ENCODE measurements at places on chromosomes 16 and 17.

- DNase-seq = no peak
Measured at GRCh38 chr17:70138291-70138865, 31.0 kb upstream of the KCNJ2 start.

- no peak for DNase-seq
Measured at GRCh38 chr16:10189861-10190390, 7.7 kb upstream of the GRIN2A start.

- no peak for DNase-seq
Measured at GRCh38 chr16:76222087-76222486, 55.1 kb upstream of the CNTNAP4 start.

- no peak for DNase-seq
Measured at GRCh38 chr16:76780556-76780955, 410.4 kb upstream of the MON1B start.

DNA sequence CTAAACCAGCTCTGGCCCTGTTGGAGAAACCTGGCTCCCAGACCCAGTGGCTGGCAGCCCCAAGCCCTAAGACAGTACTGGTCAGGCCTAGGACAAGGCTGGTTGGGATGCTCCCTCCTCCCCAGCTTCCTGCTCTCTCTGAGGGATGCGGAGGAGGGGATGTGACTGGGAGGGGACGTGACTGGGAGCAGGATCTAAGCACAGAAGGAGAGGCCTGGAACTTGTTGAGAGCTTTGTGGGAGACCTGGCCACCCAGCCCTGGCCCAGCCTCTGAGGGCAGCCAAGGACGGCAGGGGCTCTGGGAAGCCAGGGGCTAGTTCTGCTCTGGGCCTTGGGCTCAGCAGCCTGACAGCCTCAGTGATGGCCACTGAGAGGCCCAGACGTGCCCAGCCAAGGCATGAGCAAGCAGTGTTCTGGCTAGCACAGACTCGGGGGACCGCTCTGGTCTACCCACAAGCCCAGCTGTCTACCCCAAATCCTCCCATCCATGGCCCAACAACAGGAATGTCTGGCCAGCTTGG is 22.8 kb downstream of the ATP6V0D1 start:
- DNase-seq = no peak

DNA sequence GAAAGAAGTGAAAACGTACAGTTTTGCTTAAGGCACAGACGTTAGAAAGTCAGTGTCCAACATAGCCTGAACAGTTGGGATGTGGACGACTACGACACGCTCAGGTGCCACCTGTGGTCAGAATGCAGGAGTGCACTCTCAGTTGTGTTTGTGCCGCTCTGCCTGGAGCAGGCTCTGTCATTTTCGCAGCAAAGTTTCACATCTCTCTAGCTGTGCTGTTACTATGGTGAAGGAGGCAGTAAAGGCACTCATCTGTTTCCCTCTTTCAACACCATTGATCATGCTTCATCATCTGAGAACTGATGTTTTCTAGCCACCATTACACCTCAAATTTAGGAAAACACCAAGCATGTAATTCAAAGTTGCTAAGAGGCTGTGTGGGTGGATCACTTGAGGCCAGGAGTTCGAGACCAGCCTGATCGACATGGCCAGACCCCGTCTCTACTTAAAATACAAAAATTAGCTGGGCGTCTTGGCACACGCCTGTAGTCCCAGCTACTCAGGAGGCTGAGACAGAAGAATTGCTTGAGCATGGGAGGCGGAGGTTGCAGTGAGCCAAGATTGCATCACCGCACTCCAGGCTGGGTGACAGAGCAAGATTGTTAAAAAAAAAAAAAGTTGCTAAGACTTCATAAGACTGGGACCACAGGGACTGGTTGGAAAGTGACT is 44.9 kb upstream of the DNAJA2 start:
- peak; percentile 41 for DNase-seq

GRCh38 chr16:89116341-89117226 is 22.9 kb downstream of the ACSF3 start:
- DNase-seq = no peak

- DNase-seq = no peak
Measured at GRCh38 chr17:30819971-30820705, 4.4 kb downstream of the CRLF3 start.

GRCh38 chr16:14486520-14487303 is 143.3 kb downstream of the PARN start:
- no peak for DNase-seq
